ENCODE measurements at places on chromosomes 1 and 21. TPM values are rescaled to one million over a fixed set of nuclear protein-coding genes. Genes with fewer than 3 reads are reported as not detected.

DNA sequence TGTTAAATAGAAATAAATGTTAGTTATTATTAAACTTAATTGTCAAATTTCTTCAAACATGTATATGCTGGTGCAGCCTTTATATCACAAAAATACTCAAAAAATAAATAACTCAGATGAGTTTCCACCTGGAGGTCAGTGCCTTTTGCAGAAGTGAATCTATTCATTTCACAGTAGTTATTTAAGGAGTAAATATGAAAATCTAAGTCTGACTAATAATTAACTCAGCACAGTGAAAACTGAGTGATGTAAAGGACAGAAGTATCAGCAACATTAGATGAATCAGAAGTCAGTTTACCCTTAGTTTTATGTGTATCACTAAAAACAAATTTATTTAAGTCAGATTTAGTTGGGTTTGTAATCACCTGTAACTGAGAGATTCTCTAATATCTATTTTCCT lies 2135.4 kb downstream of the MRPL39 start:
- H3K4me3 ChIP-seq: no peak overlapping the region
- no peaks in the 10 kb centered on the region for H3K36me3 ChIP-seq
- H3K4me1 ChIP-seq: no peaks in the 10 kb centered on the region
- no peaks in the 10 kb centered on the region for H3K27me3 ChIP-seq
- no peak overlapping the region for H3K27ac ChIP-seq

- H3K27ac ChIP-seq: no peak overlapping the region
- H3K27me3 ChIP-seq: no peaks in the 10 kb centered on the region
- no peaks in the 10 kb centered on the region for H3K36me3 ChIP-seq
- H3K4me1 ChIP-seq: no peaks in the 10 kb centered on the region
- no peak overlapping the region for H3K4me3 ChIP-seq
Observed at GRCh38 chr1:6906783-6907182, 121.5 kb downstream of the CAMTA1 start.

DNA sequence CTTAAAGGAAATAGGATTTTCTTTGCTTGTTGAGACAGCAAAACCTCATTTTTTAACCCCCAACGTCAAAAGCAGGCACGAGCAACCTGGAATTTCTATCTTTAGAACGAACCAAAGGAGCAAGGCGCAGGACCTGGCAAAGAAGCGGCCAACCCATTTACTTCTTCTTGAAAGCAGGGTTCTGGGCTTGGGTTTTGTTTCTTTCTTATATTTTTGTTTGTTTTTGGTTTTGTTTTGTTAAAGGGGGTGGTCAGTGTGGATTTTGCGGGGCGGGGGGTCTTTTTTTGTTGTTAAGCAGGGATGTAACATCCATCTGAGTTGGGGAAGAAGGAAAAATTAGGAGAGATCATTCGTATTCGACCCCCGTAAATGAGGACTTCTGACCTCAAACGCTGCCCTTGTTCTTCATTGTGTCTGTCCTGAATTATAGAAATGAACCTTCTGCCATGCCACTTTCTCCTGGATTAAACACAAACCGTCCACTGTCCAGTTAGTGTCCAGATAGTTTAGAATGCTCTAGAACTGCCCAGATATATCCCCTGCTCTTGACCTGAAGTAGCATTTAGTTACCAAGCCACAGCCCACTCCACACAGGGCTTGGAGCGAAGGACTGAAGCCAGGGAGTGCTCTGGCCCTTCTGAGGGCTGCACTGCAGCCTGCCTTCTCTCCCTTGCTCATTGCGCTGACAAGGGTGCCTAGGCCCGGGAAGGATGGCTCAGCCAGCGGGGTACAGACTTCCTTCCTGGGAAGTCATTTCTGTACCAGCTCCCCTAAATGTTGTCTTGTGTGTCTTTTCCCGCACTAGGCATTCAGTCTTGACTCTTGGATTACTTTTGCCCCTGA lies 909 bp upstream of the APP start:
- H3K27me3 ChIP-seq: no peaks in the 10 kb centered on the region
- no peaks in the 10 kb centered on the region for H3K36me3 ChIP-seq
- H3K27ac ChIP-seq: peak overlapping the region; percentile 89
- no peak for DNase-seq
- H3K4me3 ChIP-seq: peak overlapping the region; percentile 89
- peaks cover 4% of the 10 kb centered on the region for H3K4me1 ChIP-seq

GRCh38 chr1:234478152-234478480 lies 863 bp downstream of the TARBP1 start:
- no peaks in the 10 kb centered on the region for H3K36me3 ChIP-seq
- H3K27ac ChIP-seq: peak overlapping the region; percentile 94
- peak; percentile 54 for DNase-seq
- no peaks in the 10 kb centered on the region for H3K27me3 ChIP-seq

- no peaks in the 10 kb centered on the region for H3K27me3 ChIP-seq
- no peak overlapping the region for H3K4me3 ChIP-seq
- no peak for DNase-seq
- H3K27ac ChIP-seq: peak overlapping the region; percentile 65
Observed at GRCh38 chr1:171220081-171220420, 28.2 kb upstream of the FMO1 start.

Gene FAM163A
- total RNA-seq: not detected

GRCh38 chr1:173355281-173356031 lies 121.7 kb upstream of the PRDX6 start:
- no peaks in the 10 kb centered on the region for H3K4me1 ChIP-seq
- no peaks in the 10 kb centered on the region for H3K36me3 ChIP-seq
- no peak overlapping the region for H3K27ac ChIP-seq
- H3K4me3 ChIP-seq: no peak overlapping the region
- no peaks in the 10 kb centered on the region for H3K27me3 ChIP-seq

DNA sequence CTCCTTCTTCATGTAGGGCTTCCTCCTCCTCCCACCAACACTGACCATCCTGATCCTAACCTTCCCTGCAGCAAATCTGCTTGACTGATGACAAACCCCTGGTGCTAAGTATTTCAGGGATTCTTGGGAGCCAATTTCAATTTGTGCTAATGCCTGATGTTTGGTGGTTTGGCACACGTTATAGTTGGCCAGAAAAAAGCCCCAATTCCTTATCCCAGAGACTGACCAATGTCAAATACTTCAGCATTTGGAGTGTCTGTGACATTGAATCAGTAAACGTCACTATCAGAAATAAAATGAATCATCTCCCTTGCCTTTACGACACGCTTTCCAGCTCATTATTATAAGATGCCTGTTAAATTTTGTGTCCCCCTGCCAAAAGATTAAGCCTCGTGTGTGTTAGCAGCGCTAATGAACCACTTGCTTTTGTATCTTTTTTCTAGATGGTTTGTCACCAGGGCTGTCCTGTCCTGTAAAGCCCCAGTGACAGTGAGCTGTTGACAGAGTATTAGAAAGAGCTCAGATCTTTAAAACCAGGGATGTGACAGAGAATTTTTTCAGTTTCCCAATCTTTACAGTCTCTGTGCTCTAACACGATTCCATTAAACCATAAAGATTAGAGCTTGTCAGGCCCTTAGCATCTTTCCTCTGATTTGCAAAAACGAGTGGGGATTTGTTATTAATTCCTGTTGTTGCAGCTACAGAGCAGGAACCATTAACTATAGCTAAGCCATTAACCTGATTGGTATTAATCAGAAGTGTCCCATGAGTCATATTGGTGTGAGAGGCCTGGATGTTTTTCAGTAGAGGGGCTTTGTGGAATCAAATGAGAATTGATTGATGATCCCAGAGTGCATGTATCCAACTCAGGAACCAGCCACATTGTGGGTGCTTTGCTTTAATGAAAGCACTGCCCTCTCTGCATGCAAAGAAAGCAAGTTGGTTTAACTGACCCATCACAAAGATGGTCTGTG lies 665.1 kb upstream of the PLXNA2 start:
- H3K36me3 ChIP-seq: no peaks in the 10 kb centered on the region
- no peak overlapping the region for H3K4me3 ChIP-seq
- no peaks in the 10 kb centered on the region for H3K4me1 ChIP-seq

Gene MTARC1
- total RNA-seq: 5.7 TPM

DNA sequence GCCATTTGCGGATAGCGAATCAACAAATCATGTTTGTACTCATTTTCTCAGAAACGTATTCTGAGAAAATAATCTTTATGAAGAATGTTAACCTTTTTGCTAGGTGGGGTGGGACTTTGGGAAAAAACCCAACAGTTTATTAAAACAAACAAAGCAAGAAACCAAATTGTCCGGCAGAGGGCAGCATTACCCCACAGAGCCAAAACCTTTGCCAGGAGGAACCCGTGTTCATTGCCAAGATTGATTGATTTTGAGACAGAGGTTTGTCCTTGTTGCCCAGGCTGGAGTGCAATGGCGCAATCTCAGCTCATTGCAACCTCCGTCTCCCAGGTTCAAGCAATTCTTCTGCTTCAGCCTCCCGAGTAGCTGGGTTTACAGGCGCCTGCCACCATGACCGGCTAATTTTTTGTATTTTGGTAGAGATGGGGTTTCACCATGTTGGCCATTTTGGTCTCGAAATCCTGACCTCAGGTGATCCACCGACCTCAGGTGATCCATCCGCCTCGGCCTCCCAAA lies 70.8 kb upstream of the RHOU start:
- no peak overlapping the region for H3K4me3 ChIP-seq
- H3K27ac ChIP-seq: no peak overlapping the region
- no peaks in the 10 kb centered on the region for H3K36me3 ChIP-seq
- DNase-seq: peak; percentile 76
- H3K27me3 ChIP-seq: no peaks in the 10 kb centered on the region

- no peak for DNase-seq
- no peak overlapping the region for H3K4me3 ChIP-seq
- no peaks in the 10 kb centered on the region for H3K27me3 ChIP-seq
- H3K36me3 ChIP-seq: no peaks in the 10 kb centered on the region
- no peak overlapping the region for H3K27ac ChIP-seq
Observed at GRCh38 chr1:155880950-155881349, 21.6 kb downstream of the SYT11 start.

GRCh38 chr21:35952651-35953340 lies 107.5 kb downstream of the SETD4 start:
- H3K27me3 ChIP-seq: no peaks in the 10 kb centered on the region
- no peak overlapping the region for H3K4me3 ChIP-seq
- no peaks in the 10 kb centered on the region for H3K4me1 ChIP-seq
- DNase-seq: no peak

Gene ICOSLG
- total RNA-seq: 3.7 TPM

- H3K36me3 ChIP-seq: no peaks in the 10 kb centered on the region
- H3K27me3 ChIP-seq: no peaks in the 10 kb centered on the region
- H3K4me3 ChIP-seq: no peak overlapping the region
- DNase-seq: no peak
- no peak overlapping the region for H3K27ac ChIP-seq
Observed at GRCh38 chr1:114181356-114181755, 27.7 kb upstream of the SYT6 start.

Gene GCSAML
- 1.5 TPM for total RNA-seq

DNA sequence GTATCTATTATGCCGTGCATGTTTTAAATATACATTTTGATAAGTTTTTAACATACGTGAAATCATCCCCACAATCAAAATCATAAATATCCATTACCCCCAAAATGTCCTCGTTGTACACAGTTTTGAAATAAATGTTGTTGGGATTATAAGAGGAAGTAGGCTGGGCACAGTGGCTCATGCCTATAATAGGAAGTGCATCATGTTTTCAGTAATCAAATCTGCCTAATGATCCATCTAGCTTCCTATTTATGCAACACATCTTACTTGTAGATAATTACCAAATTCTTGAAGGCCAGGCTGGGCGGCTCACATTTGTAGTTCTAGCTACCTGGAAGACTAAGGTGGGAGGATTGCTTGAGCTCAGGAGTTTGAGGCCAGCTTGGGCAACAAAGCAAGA lies 15.0 kb upstream of the IFNGR2 start:
- no peaks in the 10 kb centered on the region for H3K27me3 ChIP-seq
- H3K4me3 ChIP-seq: no peak overlapping the region
- H3K36me3 ChIP-seq: no peaks in the 10 kb centered on the region
- DNase-seq: no peak
- no peaks in the 10 kb centered on the region for H3K4me1 ChIP-seq
- H3K27ac ChIP-seq: no peak overlapping the region

DNA sequence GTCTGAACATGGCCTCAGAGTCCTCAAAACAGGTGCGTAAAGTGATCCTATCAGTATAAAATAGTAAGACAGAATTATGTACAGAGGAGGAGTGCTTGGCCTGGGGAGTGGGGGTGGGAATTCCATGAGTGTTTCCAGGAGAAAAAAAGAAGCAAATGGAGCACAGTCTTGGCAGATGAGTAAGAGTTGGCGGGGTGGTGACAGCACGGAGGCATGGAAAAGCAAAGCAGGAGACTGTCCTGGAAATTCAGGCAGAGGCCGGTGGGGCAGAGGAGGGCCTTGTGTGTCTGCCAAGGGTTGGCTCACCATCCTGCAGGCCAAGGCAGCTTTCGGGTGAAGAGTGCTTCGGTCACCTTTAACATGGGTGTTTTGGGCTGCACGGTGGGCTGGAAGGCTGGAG lies 63.4 kb downstream of the OPTC start:
- no peak overlapping the region for H3K4me3 ChIP-seq
- H3K4me1 ChIP-seq: no peaks in the 10 kb centered on the region
- H3K27ac ChIP-seq: peak overlapping the region; percentile 65
- DNase-seq: no peak
- H3K27me3 ChIP-seq: no peaks in the 10 kb centered on the region
- H3K36me3 ChIP-seq: no peaks in the 10 kb centered on the region

- H3K27me3 ChIP-seq: no peaks in the 10 kb centered on the region
- no peak overlapping the region for H3K4me3 ChIP-seq
- peaks cover 4% of the 10 kb centered on the region for H3K4me1 ChIP-seq
- H3K27ac ChIP-seq: peak overlapping the region; percentile 99
- DNase-seq: peak; percentile 34
Observed at GRCh38 chr1:212605441-212606394, 2.8 kb upstream of the ATF3 start.

GRCh38 chr1:29213055-29213454 lies 17.7 kb downstream of the MECR start:
- DNase-seq: no peak
- H3K4me3 ChIP-seq: no peak overlapping the region
- no peak overlapping the region for H3K27ac ChIP-seq
- no peaks in the 10 kb centered on the region for H3K4me1 ChIP-seq

Gene OLFM3
- total RNA-seq: not detected

- H3K36me3 ChIP-seq: no peaks in the 10 kb centered on the region
- no peaks in the 10 kb centered on the region for H3K4me1 ChIP-seq
- H3K4me3 ChIP-seq: no peak overlapping the region
- no peak for DNase-seq
- H3K27me3 ChIP-seq: no peaks in the 10 kb centered on the region
Observed at GRCh38 chr1:217188280-217189237, 442.3 kb downstream of the GPATCH2 start.

Gene LRRC38
- total RNA-seq: 0.14 TPM

Gene UBE2G2
- total RNA-seq: 46.9 TPM

Gene VSIG8
- total RNA-seq: not detected

DNA sequence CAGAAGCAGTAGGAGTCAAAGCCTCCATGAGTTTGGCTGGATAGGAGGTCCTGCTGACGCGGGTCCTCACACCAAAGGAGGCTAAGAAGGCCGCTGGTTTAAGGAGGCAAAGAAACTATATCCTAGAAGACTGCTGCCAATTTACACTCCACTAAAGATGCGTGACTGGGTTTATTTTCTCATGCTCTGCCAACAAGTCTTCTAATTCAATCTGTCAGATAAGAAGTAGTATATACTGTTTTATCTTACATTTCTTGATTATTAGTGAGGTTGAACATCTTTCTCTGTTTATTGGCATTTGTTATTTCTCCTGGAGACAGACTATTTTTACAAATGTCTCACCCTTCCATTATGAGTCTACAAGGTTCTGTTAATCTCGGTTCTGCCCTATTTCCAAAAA lies 34.1 kb downstream of the ACBD6 start:
- no peak for DNase-seq
- H3K4me3 ChIP-seq: no peak overlapping the region
- H3K27ac ChIP-seq: no peak overlapping the region
- H3K27me3 ChIP-seq: no peaks in the 10 kb centered on the region
- H3K4me1 ChIP-seq: no peaks in the 10 kb centered on the region
- no peaks in the 10 kb centered on the region for H3K36me3 ChIP-seq
